ENCODE measurements at places on chromosomes 12 and 14. TPM values are rescaled to one million over a fixed set of nuclear protein-coding genes. Genes with fewer than 3 reads are reported as not detected.

GRCh38 chr14:69077841-69078240, 75.1 kb downstream of the DCAF5 start:
- H3K27me3 ChIP-seq, result no peaks in the 10 kb centered on the region
- H3K36me3 ChIP-seq, result peaks cover 20% of the 10 kb centered on the region
- no peak for DNase-seq
- no peak overlapping the region for H3K4me3 ChIP-seq

- H3K27ac ChIP-seq, result no peak overlapping the region
- H3K4me1 ChIP-seq, result no peaks in the 10 kb centered on the region
- no peak overlapping the region for H3K4me3 ChIP-seq
- DNase-seq, result no peak
Measured at GRCh38 chr14:33402604-33403003, 463.9 kb downstream of the NPAS3 start.

- H3K4me1 ChIP-seq, result peaks cover 2% of the 10 kb centered on the region
- H3K36me3 ChIP-seq, result no peaks in the 10 kb centered on the region
- DNase-seq, result no peak
- H3K27me3 ChIP-seq, result no peaks in the 10 kb centered on the region
- H3K4me3 ChIP-seq, result no peak overlapping the region
Measured at GRCh38 chr12:96337953-96338352, 62.3 kb downstream of the CDK17 start.

Gene GXYLT1
- total RNA-seq, result 13.7 TPM

Gene RNF31
- total RNA-seq, result 36.0 TPM
